ENCODE measurements at places on chromosomes 2 and 18. TPM values are rescaled to one million over a fixed set of nuclear protein-coding genes. Genes with fewer than 3 reads are reported as not detected.

DNA sequence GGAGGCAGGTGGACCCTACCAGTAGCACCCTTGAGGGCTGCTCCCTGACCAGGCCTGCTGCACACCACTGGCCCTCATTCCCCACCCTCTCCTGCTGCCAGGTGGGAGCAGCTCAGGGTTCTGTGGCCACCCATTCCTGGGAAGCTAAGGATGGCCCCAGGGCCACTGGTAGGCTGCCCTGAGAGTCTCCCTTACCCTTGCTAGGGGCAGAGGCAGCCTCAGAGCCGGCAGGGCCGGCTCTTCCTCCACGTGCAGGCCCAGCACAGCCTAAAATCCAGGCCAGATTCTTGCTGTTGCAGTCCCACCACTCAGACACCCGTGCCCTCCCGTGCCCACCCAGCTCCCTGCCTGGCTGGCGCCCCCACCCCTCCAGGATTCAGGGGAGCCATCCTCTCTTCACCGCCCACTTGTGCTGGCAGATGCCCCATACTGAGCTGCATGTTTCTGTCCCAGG, 199.0 kb downstream of the EIPR1 start:
- no peak for DNase-seq

- DNase-seq: no peak
Observed at GRCh38 chr2:8709611-8710010, 27.8 kb downstream of the ID2 start.

DNA sequence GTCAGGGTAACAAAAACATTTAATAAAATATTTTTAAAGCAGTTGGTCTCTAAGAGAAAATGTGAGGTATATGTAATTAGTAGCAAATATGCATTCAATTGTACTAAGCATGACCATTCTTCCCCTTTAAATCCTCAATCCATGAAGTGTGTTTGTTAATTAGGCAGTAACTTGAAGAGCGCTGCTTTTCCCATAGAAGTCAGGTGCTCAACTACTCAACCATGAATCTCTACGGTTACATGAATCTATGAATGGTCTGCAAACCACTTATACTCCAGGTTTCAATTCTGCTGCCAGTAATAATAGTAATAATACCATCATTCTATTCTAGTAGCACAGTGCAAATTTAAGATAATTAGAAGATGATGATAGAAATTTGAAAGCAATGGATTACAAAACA, 55.8 kb downstream of the SLC8A1 start:
- no peak for DNase-seq

GRCh38 chr18:8326763-8327394, 282.4 kb upstream of the RAB12 start:
- no peak for DNase-seq

- no peak for DNase-seq
Observed at GRCh38 chr2:37711831-37712230, 40.4 kb upstream of the CDC42EP3 start.

GRCh38 chr2:69985688-69986087, 24.3 kb upstream of the ASPRV1 start:
- peak; percentile 40 for DNase-seq

- no peak for DNase-seq
Observed at GRCh38 chr2:241268306-241268705, 47.2 kb downstream of the HDLBP start.

TUBB8B gene
- total RNA-seq: not detected

PIKFYVE gene
- total RNA-seq: 19.5 TPM

RNU2-63P gene
- not detected for total RNA-seq

EML4 gene
- total RNA-seq: 8.1 TPM
